Chondrocyte (in vitro differentiated cells): ENCODE measurements at places on chromosomes 3 and 15. TPM values are rescaled to one million over a fixed set of nuclear protein-coding genes. Genes with fewer than 3 reads are reported as not detected.

The LSM3 gene
- 8.1 to 12.8 TPM (median 8.4 TPM) in 3 replicates for total RNA-seq

The B2M gene
- total RNA-seq = 496 to 595 TPM (median 582 TPM) in 3 replicates

DNA sequence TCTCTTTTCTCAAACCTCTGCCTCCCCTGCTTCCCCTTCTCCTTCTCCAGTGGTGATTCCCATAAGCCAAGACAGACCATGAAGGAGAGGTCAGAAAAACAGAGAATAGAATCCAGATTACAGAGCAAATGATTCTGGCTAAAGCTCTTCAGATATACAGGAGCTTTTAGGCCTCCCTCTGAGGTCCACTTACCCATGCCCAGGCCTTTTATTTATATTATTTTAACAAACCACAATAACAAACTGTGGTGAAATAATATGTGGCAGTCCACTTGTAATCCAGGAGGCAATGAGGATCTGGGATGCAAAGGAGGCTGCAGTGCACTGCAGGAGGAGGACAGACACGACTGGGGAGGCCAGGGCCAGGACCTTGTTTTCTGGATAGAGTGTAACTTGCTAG, 104.1 kb downstream of the STAC start:
- DNase-seq = no peak

DNA sequence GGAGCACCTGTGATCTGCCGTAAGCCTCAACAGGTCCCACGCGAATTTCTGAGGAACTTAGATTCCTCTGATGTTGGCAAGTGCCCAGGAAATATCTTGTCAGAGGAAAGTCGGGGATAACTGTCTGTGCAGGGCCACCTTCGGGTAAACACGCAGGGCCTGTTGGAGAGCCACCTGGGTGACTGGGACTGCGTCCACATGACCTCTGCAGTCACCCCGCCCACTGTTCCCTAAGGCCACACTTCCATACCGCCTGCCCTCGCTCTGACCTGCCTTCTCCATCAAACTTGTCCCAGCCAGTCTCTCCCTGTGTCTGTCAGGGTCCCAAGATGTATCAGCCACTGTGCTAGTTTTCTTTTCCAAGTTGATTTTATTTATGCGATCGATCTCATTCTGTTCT, 28.7 kb downstream of the BFSP2 start:
- DNase-seq = no peak
